ENCODE measurements at places on chromosomes 6 and 20. TPM values are rescaled to one million over a fixed set of nuclear protein-coding genes. Genes with fewer than 3 reads are reported as not detected.

The OR2H2 gene
- not detected for total RNA-seq

The SS18L1 gene
- total RNA-seq: 14.3 TPM

The FAM209B gene
- total RNA-seq: not detected

The EYA2 gene
- total RNA-seq: 0.11 TPM

The NT5DC1 gene
- 13.6 TPM for total RNA-seq

The PCK1 gene
- not detected for total RNA-seq

The HLA-DRA gene
- total RNA-seq: 0.38 TPM

The TRAPPC3L gene
- not detected for total RNA-seq

The HSPA12B gene
- not detected for total RNA-seq

The NKAIN4 gene
- not detected for total RNA-seq

The GRIK2 gene
- 6.2 TPM for total RNA-seq

The TMEM14B gene
- 91.4 TPM for total RNA-seq

DNA sequence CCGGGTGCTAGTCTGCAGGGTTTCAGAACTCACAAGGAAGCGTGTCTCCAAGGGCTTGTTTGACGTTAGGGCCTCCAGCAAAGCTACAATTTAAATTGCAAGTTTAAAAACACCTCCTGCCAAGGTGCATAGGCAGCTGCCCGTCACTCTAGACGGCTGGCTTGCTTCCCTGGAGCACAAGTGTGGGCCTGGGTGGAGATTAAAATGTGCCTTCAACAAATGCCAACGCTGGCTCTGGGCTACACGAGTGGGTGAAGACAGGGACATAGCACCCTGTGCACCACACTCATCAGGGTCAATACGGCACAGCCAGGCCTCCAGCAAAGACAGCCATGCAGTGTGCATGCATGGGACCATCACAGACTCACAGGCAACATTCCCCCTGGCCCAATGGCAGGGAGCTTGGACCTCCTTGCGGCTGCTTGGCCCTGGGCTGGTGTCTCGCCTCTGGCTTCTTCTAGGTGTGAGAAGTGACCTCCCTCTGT is 48.4 kb upstream of the FRMD1 start:
- DNase-seq: no peak

GRCh38 chr6:2471472-2471871 is 226.1 kb upstream of the GMDS start:
- no peak for DNase-seq

DNA sequence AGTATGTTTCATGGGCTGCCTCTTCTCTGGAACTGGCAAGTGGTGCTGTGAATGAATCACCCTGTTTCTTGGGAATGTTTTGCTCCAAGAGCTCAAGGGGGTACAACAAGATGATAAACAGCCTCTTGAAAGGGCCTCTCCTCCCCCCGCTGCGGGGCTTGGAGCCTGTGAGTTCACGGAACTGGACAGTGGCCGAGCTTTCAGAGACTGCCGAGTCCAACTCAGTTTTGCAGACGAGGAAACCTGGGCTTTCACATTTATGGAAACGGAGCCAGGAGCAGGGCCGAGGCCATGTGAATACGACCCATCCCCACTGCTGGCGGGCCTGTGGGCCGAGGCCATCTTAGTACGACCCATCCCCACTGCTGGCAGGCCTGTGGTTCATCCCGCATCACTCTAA is 18.2 kb upstream of the SRC start:
- no peak for DNase-seq

DNA sequence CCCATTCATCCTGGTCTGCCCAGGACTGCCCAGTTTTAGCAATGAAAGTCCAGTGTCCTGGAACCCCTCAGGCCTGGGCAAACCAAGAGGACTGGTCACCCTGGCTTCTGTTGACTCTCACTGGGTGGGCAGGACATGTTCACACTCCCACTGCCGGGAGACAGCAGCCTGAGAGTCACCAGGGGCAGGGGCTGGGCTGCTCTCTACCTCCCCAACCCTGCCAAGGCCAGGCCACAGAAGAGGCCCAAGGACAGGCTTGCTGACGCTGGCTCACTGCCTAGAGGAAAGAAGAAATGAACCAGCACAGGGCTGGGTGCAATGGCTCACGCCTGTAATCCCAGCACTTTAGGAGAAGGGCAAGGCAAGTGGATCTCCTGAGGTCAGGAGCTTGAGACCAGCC is 36.9 kb downstream of the C20orf203 start:
- DNase-seq: no peak

DNA sequence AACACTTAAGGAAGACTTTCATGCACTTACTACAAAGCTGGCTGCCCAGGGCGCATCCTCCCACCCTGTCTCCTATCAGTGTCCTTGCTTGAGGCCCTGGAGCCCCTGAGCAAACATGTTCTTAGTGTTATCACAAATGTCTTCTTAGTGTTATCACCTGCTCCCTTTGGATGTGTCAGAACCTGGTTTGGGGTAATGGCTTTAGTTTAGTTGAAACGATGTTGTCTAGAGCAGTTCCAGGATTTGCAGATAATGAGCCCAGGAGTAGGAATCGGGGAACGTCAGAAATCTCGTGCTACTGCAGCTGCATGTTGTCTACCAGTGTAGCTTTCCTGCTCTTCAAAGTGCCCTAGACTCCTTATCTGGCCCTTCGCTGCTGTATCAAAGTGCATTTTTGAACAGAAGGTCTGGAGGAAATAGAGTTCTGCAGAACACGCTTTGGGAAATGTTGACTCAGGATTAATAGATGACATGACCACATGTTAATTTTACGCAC is 69.6 kb downstream of the PHACTR2 start:
- no peak for DNase-seq

DNA sequence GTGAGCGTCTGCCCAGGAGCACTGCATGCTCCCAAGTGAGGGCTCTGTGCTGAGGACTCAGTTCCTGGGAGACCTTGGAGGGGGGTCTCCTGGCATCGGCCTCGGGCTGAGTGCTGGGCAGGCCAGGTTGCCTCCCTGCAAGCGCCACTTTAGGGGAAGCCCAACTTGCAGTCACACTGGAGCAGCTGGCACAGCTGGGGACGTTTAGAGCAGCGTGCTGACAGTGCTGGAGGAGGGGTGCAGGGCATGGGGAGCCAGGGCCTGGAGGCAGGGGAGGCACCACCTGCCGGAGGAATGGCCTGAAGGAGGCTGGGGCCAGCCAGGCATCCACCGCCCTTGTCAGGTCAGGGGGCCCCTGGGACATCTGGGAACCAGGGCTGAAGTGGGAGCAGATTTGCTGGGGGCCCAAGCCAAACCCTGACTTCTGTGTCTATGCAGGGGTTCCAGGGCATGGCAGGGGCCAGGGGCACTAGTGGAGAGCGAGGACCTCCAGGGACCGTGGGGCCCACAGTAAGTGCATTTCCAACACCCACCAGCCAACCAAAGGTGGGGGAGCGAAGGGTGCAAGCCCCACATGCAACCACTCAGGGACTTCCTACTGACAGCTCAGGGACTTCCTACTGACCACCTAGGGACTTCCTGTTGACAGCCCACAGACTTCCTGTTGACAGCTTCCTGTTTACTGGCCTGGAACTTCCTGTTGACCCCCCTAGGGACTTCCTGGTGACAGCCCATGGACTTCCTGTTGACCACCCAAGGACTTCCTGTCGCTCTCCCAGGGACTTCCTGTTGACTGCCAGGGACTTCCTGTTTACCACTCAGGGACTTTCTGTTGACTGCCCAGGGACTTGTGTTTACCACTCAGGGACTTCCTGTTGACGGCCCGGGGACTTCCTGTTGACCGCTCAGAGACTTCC is 33.6 kb downstream of the COL20A1 start:
- no peak for DNase-seq

- DNase-seq: peak; percentile 23
Measured at GRCh38 chr6:33926451-33926850, 122.6 kb upstream of the MLN start.

DNA sequence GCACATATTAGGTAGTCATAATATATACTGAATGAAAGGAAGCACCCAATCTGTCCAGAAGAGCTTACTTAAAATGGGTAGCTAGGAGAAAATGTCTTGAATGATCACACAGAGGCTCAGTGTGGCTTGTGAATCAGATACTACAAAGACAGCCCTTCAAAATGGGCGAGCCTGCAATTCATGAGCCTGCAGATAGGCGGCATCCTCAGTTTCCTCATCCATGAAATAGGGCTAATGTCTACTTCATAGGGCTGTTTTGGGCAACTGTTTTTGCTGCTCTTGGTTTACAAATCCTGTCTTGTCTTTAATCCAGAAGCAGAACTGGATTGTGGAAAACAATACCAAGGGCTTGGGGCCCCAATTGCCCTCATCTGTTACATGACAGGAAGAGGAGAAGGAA is 129.3 kb upstream of the KCNK16 start:
- no peak for DNase-seq

GRCh38 chr20:57628047-57628961 is 8.1 kb upstream of the ZBP1 start:
- peak; percentile 7 for DNase-seq

DNA sequence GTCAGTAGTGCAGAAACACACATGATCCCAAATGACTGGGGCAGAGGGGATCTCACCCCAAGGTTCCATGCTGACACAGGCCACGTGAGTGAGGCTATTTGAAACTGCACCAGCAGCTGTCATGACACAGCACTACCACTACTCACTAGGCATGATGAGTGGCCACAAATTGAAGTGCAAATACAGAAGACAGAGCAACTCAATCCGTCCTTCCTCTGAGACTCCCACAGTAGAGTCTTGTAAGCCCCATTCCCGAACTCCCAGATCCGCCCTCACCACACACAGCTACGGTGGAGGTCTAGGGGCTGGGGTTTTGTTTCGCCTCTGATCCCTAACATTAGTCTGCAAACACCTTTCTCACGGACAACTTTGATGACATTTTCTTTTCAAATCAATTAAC is 113.3 kb upstream of the NUP153 start:
- DNase-seq: peak; percentile 51

DNA sequence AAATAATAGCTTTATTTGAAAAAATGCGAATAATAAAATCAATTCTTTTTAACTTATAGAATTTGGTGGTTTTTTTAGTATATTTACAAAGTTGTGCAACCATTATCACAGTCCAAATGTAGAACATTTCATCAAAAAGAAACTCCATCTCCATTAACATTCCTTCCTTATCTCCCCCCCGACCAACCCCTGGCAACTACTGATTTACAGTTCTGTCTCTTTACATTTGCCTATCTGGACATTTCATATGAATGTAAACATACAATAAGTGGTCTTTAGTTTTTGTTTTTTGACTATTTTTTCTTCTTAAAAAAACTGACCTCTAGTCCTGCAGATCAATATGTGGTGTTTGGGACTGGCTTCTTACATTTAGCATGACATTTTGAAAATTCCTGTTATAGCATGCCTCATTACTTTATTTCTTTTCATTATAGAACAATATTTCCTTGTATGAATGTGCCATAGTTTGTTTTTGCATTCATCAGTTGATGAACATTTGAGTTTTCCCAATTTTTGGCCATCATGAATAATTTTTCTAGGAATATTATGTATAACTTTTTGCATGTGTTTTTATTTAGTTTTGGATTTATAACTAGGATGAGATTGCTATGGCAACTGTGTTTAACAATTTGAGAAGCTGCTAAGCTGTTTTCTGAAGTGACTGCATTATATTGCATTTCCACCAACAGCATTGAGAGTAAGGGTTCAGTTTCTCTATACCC is 344.7 kb downstream of the NKAIN2 start:
- no peak for DNase-seq

- no peak for DNase-seq
Measured at GRCh38 chr6:130354322-130354721, 11.5 kb upstream of the TMEM200A start.

DNA sequence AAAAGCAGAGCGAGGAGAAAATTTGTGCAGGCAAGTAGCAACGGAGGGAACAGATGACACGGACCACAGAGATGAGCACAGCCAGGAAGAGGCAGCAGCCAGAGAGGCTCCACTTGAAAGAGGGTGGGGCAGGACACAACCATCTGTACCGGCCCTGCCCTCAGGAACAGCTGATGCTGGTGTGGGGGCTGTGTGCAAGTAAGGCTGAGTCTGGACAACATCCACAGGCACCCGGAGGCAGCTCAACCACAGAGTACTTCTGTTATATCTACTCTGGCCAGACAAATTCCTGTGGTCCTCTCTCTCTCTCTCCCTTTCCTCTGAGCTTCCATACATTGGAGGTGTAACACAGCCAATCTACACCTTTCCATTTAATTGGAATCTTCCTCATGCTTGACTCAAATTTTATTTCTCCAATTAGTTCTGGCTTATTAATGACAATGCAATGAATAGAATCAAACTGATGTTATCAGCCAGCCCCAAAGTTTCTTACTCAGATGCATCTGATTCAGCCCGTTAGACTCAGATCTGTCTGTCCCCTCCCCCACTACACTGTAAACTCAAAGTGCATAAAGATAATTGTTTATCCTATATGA is 24.9 kb downstream of the KIF13A start:
- DNase-seq: peak; percentile 99
